ENCODE measurements at places on chromosomes 3 and 15.

GRCh38 chr3:49785565-49786356 is 581 bp downstream of the IP6K1 start:
- DNase-seq = no peak

GRCh38 chr3:64109438-64109837 is 86.1 kb upstream of the PSMD6 start:
- DNase-seq = no peak

DNA sequence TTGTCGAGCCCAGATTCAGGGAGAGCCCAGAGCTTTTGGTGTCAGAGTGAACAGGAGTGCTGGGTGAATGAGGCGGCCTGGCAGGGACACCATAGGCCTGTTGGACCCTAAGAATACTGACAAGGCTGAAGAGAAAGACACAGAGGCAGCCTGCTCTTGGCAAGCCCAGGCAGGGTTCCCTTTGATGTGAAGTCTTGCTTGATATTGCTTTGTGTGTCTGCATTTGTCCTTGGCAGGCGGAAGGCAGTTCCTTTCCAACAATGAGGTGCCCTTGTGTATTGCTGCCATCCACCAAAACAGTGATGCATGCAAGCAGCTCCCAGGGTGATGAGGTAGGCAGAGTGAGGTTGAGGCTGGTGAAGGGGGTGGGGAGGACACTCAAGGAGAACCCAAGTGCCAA is 152.7 kb upstream of the TSC22D2 start:
- no peak for DNase-seq

DNA sequence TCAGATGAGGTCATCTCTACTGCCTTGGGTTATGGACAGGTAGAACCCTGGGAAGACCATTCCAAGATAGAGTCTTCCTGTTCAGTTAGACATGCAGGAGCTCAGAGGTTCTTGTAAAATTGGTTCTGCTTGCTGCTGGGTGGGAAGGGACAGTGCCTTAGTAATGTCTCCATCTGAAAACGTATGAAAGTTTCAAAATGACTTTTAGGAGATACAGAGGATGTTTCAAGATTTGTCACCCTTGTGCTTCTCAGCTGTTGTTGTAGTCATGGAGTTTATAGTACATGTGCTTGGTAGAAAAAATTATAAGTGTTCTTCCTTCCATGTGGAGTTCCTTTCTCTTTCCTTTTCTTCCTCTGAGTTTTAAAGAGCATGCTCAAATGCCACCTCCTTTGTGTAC is 885.2 kb upstream of the CFAP20DC start:
- DNase-seq = no peak

DNA sequence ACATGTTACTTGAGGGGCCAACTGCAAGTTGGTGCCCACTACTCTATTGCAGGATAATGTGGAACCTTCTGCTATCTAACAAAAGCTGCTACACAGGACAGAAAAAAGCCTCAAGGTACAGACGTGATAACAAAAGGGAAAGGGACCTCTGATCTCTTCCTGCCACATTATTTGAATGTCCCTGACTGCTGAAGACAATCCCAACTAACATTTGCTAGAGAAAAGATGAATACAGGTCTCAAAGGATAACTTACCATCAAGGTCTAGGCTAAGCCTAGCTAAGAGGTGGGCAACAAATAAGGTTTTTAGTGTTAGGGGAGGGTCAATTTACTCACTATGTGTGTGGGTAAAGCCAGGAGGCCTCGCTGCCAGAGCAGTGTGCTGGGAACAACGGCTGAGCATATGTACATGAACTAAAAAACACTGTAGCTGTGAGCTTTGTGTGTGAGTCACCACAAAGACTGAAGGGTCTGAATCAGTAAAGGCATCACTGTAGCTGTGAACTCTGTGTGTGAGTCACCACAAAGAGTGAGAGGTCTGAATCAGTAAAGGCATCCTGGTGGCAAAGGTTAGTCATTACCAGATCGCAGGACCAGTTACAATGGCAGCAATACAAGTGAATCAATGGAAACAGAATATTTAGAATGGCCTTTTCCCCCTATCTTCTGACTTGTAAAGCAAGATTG is 111.7 kb downstream of the LMLN start:
- DNase-seq = no peak

GRCh38 chr3:127196466-127197299 is 3.8 kb downstream of the PRR23E start:
- DNase-seq = no peak

GRCh38 chr3:146569314-146569713 is 24.9 kb upstream of the PLSCR1 start:
- no peak for DNase-seq

GRCh38 chr15:64621056-64621455 is 154.3 kb downstream of the RBPMS2 start:
- no peak for DNase-seq

GRCh38 chr15:49232236-49232806 is 62.3 kb downstream of the GALK2 start:
- no peak for DNase-seq

GRCh38 chr3:126925411-126926171 is 57.3 kb upstream of the PLXNA1 start:
- no peak for DNase-seq
